ENCODE measurements at places on chromosomes 5 and 9. TPM values are rescaled to one million over a fixed set of nuclear protein-coding genes. Genes with fewer than 3 reads are reported as not detected.

The LCN9 gene
- not detected for total RNA-seq

The GZMA gene
- not detected for total RNA-seq

The SPATA24 gene
- total RNA-seq = 1.8 TPM

The ZDHHC11 gene
- 1.8 TPM for total RNA-seq

The ARHGEF39 gene
- 1.1 TPM for total RNA-seq

The ENC1 gene
- 4.9 TPM for total RNA-seq

The ANKRD34B gene
- not detected for total RNA-seq

The KIF20A gene
- 0.36 TPM for total RNA-seq

The GMCL2 gene
- not detected for total RNA-seq

The NFX1 gene
- 39.8 TPM for total RNA-seq

GRCh38 chr9:75907329-75907728 lies 16.9 kb downstream of the PCSK5 start:
- DNase-seq = no peak

GRCh38 chr5:154583671-154584177 lies 105.7 kb upstream of the HAND1 start:
- DNase-seq = no peak

GRCh38 chr9:105295201-105295550 lies 50.7 kb downstream of the SLC44A1 start:
- no peak for DNase-seq

DNA sequence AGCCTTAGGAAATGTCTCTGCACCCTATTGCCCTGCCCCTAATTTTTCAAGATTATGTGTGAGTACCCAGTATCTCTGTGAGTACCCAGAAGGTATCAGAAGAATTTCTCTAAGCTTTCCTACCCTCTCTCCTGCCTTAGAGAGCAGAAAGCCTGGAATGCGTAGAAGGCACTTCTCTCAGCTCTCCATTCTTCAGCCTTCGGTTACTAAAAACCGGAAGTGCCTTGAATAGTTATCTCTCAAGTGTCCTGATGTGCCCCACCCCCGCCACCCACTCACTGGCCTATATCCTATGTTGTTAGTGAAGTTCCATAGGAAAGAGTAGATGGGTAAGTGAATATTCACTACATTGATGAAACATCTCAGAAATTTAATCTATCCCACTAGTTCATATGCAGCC lies 210.7 kb upstream of the CDH10 start:
- no peak for DNase-seq

GRCh38 chr5:9438596-9439354 lies 107.1 kb downstream of the SEMA5A start:
- DNase-seq = no peak

GRCh38 chr5:91469517-91470165 lies 86.5 kb upstream of the ARRDC3 start:
- no peak for DNase-seq

GRCh38 chr5:112418659-112419163 lies 366 bp downstream of the EPB41L4A start:
- no peak for DNase-seq

- DNase-seq = no peak
These were observed 223.0 kb upstream of the NUDT12 start for GRCh38 chr5:103785569-103785968.

DNA sequence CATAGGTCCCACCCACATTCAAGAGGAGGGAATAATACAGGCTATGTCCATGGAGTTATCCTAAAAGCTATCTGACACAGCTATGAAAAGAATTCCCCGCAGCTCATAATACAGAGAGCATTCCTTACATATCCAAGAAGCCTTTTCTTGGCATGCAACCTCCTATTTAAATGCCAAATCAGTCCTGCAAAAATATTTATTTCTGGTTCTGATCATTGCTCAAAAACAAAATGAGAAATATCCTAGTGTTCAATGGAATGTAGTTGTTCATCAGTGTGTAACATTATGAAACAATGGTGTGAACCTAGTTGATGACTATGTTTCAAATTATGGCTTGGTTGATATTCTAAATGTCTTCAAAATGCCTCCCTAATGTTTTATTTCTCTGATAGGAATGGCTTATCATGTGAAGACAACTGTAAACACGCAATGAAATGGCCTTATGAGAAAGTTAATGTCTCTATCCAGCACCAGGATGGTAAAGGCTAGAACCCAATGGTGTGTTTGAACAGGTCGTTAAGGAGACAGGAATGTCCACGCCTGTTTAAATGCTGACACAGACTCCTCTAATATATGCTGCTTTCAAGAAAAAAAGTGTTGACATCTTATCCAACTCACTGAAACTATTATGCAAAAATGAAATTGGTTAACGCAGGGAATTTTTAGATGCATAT lies 126.7 kb upstream of the CDH6 start:
- DNase-seq = no peak

Measured in sigmoid colon (tissue), 7 donors.